ENCODE measurements at places on chromosomes 4 and X.

- DNase-seq: no peak
Observed at GRCh38 chr4:126799416-126799815, 833.3 kb upstream of the INTU start.

- DNase-seq: no peak
Observed at GRCh38 chr4:87910795-87911194, 64.7 kb upstream of the SPP1 start.

- DNase-seq: no peak
Observed at GRCh38 chrX:10725071-10725470, 104.7 kb upstream of the MID1 start.

- DNase-seq: no peak
Observed at GRCh38 chr4:119138046-119138445, 2.4 kb downstream of the MYOZ2 start.

DNA sequence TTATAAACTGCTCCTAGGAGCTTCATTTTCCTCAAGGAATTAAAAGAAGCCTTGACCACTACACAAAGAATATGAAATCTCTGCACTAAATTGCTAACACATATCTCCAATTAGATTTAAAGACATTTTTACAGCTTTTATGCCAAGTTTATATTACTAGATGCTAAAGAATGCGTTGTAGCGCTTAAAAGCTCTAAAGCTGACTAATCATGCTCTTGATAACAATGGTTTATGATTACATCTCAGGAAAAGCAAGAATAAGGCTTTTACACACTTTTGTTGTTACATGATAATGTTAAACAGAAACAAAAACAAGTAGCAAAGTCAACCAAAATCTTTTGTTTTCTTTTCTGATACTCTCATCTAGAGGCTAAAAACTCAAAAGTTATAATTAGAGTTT is 44.7 kb downstream of the SLC10A7 start:
- no peak for DNase-seq

GRCh38 chr4:80071604-80072227 is 1.3 kb downstream of the ANTXR2 start:
- no peak for DNase-seq

DNA sequence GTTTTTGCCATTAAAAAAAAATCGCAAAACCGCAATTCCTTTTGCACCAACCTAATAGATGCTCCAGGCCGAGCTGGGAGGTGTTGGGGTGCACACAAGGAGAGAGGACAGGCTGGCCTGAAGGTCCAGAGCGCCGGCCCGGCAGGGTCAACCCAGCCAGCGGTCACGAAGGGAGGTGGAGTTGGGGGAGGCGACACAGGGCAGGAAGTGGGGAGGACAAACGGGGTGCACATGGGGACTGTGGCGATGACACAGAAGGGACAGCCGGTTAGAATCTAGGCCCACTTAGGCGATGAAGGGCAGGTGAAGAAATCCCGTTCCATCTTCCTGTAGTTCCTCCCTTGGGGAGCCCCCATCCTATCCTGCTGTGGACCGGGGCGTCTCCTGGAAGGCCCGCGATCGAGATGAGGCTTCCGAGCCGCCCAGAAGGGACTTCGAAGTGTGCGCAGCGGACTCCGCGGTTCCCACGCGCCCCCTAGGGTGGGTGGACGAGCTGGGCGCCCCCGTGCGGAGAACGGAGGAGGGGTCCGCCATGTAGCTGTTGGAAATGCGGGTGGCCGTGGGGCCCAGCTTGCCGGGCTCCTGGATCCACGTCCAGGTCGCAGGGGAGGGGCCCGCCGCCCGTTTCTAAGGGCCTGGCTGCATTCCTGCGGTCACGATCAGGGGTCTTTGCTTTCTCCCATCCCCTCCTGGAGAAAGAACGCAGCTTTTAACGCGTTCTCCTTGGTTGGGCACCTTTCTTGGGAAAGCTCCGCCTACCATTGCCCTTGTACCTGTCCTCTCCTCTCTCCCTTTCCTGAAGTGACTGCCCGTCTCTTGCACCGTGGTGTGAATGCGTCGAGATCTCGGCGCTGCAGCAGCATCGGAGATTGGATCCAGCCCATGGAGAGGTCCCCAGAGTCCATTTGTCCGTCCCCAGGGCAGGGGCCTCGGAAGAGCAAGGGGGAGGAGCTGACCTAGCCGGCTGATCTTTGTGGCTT is 17.0 kb upstream of the HPF1 start:
- no peak for DNase-seq

- no peak for DNase-seq
Observed at GRCh38 chrX:124300405-124300804, 32.1 kb upstream of the TEX13D start.

DNA sequence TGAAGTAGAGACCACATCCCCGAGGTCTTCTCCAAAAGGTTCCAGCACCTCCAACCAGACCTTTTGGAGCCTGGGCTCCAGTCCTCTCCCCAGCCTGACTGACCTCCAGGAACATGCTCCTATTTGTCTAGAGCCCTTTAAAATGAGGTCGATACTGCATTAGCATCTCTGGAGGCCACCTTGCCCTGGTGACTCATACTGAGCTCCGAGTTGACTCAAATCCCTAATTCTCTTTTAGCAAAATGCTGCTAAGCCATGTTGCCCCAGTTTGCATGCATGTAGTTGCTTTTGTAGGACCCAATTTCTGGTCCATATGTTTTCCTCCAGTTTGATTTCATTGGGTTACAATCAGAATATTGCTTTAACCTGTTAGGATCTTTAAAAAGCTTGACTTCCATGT is 43.5 kb upstream of the CITED1 start:
- no peak for DNase-seq

DNA sequence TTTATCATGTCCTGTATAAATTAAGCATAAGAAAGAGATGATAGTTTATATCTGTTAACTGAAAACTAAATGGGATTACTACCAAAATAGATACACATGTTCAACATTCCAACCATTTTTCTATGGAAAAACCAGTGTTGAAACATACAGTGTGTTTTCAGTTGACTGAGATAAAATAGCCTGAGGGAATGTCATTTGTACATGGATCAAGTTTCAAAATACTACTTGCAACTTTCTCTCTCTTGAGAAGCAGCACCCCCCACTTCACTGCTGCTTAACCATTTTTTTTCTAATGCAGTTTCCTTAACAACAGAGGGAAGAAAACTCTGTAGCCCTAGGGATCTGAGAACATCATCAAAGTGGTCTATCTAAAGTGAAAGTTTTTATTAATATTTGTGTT is 70.8 kb downstream of the NPNT start:
- no peak for DNase-seq

DNA sequence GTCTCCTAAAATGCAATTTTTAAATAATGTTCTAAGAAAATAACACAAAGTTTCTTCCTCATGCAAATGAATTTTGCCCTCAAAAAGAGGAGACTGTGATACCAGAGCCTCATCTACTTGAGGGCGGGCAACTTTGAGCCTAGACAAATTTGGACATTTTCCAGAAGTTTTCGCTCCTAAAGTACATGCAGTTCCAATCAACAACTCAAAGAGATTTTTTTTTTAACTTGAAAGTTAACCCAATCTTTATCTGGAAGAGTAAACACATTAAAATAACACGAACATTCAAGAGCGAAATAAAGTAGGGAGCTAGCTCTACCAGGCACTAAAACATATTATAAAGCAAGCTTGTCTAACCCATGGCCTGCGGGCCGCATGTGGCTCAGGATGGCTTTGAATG is 29.4 kb upstream of the FBXW7 start:
- DNase-seq: no peak

DNA sequence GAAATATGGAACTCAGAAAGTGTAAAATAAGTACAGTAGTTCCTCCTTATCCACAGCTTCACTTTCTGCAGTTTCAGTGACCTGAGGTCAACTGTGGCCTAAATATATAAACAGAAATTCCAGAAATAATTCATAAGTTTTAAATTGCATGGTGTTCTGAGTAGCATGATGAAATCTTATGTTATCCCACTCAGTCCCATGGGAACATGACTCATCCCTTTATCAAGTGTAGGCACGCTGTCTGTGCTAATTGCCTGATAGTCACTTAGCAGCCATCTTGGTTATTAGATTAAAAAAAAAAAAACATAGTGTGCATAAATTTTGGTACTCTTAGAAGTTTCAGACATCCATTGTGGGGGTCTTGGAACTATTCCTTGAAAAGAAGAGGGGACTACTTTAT is 983.4 kb upstream of the ADGRL3 start:
- no peak for DNase-seq
